ENCODE measurements at places on chromosomes 16 and 17.

- no peak for DNase-seq
Measured at GRCh38 chr17:50832864-50833381, 2.5 kb upstream of the WFIKKN2 start.

DNA sequence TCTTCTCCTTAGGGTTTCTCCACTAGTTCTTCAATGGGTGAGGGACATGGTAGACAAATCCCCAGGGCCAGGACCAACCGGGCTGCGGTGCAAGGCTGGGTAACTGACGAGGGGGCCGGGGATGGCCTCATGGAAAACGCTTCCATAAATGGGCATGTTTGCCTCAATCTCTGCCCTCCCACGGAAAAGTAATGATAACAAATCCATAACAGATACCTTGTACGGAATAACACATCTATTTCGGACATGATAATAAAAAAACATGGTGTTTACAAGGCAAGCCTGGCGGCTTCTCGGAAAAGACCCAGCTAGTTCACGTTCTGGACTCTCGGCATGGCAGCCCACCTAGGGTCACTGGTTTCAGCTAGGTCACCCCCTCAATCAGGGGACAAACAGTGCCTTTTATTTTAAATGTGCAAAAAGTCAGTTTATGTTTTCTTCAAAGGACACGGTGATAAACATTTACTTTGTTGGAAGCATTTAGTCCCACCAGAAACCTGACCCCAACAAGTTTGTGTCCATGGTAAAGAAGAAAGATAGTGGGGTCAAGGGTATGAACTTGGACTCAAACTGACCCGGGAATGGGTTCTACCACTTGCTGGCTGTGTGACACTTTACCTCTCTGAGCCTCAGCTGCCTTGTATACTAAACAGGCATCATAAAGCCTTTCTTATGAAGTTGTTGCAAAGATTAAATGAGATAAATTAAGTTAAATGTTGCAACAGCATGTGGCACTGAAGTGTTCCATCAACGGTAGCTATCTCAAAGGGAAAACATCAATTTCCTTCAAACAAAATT is 1.7 kb downstream of the MYH11 start:
- DNase-seq: no peak

GRCh38 chr17:39627047-39627711 is 427 bp downstream of the PPP1R1B start:
- no peak for DNase-seq

DNA sequence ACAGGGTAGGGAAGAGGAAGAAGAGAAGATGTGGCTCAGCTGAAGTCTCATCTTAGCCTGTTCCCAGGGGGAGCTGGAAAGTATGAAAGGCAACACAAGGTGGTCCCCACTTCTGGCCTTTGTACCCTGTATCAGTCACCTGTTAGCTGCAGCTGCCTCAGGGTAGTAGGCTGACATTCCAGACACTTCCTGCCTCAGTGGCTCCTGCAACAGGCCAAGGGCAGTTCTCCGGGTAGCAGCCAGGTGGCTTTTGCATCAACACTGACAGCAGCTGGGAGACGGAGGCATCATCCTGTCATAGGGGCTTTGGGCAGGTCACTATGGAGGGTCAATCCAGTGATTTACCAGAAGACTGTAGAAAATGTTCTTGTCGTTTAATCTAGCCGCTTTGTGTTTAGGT is 124.0 kb downstream of the RGS9 start:
- no peak for DNase-seq

DNA sequence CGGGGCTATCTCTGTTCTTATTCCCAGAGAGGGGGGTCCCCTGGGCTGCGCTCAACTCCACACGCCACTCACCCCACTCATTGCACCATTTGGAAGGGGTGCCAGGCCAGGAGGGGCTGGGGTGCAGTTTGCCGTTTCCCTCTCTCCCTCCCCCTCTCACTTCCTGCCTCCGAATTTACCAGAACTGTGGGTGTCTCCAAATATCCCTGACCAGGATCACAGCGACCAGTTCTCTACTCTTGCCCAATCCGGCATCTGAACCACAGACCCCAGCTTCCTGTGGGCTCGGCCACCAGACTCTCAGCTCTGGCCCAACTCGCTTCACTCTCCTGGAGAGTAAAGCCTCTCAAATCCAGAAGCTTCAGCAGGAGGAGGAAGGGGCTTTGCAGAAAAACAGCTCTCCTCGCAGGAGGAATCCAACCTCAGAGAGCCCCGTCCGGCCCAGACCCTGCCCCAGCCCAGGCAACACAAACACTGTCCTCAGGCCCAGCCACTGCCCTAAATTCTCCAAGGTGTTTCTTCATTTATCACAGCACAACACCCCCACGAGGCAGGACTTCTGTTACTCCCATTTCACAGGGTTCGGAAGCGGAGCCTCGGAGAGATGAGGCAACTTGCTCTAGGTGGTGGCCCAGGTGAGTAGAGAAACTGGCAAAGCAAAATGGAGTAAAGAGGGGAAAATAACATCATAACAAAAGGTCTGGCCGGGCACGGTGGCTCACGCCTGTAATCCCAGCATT is 423 bp upstream of the ASGR2 start:
- DNase-seq: no peak
